ENCODE measurements at places on chromosomes 5 and 9.

DNA sequence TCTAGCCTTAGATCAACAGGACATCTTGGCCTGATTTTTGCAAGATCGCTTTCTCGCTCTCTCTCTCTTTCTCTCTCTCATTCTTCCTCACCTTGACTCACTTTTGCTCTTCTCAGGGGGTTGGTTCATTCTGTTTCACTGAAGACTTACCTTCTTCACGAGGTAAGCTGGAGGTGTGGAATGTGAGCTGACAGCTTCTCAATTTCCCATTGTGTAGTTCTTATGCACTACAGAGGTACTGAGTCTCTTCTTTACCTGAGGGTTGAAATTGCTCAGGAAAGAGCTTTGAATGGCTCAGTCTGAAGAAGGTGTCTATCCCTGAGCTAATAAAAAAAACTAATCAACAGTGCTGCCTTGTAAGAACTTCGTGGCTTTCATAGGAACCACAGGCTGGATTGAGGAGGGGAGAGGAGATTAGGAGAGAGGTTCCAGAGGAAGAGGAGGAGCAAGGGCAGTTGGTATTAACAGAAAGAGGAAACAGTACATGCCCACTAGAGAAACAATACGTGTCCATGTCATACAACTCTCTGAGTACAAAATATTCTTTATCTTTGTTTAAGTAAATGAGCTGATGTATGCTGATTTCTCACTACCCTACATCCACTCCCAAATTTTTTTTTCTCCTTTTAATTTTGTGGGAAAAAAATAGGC, 192.2 kb downstream of the TMEM167A start:
- peak; percentile 36 for DNase-seq

DNA sequence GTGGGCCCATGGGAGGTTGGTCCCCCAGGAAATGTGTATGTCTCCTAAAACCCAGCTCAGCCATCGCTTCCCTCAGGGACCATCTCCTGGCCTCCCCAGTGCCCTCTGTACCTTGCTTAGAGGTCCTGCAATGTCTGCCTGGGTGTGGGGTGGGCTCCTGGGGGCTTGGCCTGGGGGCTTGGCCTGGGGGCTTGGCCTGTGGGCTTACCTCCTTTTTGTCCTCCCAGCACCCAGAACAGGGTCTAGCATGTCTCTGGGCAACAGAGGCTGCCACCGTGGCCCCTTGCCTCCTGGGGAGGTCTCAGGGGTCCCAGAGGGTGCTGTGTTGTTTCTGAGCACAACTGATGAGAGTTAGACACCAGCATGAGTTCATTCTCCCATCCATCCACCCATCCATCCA, 10.7 kb upstream of the VAV2 start:
- DNase-seq = no peak

- no peak for DNase-seq
Observed at GRCh38 chr9:86842573-86842972, 104.7 kb downstream of the GAS1 start.

GRCh38 chr5:64767959-64768357, 533 bp downstream of the SREK1IP1 start:
- peak; percentile 48 for DNase-seq

GRCh38 chr9:18331808-18332209, 142.1 kb upstream of the ADAMTSL1 start:
- no peak for DNase-seq

DNA sequence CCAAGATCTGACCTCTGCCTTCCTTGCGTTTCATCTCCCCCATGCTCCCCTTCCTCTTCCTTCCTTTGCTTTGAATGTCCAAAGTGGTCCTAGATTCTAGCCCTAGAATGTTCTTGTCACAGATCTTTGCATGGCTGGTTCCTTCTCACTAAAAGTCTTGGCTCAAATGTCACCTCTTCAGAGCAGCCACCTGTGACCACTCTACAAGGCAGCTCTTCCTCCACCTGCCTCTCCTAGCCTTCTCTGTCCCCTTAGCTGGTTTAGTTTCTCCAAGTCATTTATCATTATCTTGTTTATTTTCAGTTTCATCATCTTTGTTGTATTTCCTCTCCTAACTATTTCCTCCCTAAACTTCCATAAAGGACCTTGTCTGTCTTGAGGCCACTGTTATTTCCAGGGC, 7.1 kb upstream of the OCLN start:
- DNase-seq = no peak

- peak; percentile 88 for DNase-seq
Observed at GRCh38 chr5:142017832-142018427, 5.1 kb upstream of the GNPDA1 start.

GRCh38 chr5:59040804-59041201, 457.9 kb downstream of the RAB3C start:
- no peak for DNase-seq

- DNase-seq = no peak
Observed at GRCh38 chr5:103208460-103208859, 50.1 kb upstream of the MACIR start.

- DNase-seq = no peak
Observed at GRCh38 chr9:132590318-132591182, 8.1 kb downstream of the BARHL1 start.

DNA sequence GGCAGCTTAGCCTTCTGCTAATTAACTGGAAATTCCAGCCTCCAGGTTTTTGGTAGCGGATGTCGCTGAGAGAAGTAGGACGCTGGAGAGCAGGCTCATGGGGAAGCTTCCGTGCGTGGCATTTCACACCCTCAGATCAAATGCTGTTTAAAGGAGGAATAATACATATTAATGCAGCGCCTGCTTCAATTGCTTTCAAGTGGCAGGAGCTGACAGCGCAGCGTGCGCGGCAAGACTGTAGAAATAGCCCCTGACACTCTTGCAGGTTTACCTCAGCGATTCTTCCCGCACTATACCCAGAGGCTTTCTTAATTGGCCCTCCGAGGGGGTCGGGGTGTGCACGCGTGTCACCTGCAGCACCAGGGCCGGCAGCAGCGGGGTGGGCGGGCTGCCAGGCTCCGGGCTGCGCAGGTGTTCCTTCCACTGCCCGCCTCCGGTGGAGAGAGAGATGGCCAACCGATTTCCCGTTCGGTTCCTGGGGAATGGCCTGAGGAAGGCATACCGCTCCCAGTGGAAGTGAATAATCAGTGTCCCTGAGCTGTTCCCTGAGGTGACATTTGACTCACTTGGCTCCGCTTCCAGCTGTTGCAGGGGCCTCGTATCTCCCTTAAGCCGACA, 427.9 kb downstream of the KCTD16 start:
- DNase-seq = no peak

- DNase-seq = no peak
Observed at GRCh38 chr5:61082516-61083280, 79.6 kb downstream of the SMIM15 start.

- DNase-seq = no peak
Observed at GRCh38 chr5:13941468-13941867, 3.0 kb downstream of the DNAH5 start.

DNA sequence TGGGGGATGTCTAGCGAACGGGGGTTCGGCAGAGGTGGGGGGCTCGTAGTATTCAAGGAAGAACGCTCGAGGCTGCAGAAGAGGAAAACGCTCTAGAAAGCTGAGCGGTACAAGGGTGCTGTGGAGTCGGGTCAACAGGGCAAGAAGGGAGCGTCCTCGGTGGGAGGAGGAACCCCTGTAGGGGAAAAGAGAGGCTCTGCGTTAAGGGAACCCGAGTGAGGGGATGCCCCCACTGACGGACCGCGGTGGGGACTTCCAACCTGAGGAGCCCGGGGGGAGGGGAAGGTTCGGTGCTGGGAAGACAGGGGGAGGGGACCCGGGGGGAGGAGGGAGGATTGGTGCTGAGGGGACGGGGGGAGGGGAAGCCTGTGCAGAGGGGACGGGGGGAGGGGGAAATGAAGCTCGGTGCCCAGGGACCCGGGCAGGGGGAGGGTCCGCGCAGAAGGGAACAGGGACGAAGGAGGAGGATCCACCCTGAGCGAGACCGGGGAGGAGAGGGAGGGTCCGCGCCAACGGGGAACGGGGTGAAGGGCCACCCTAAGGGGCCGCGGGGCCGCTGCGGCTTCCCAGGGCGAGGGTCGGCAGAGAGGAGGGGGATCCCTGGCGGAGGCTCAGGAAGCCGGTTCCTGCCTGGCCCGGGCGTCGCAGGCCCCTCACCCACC, 621 bp downstream of the NR6A1 start:
- peak; percentile 59 for DNase-seq

GRCh38 chr5:127396490-127397155, 106.0 kb downstream of the MEGF10 start:
- no peak for DNase-seq

GRCh38 chr9:113425072-113425471, 14.5 kb downstream of the C9orf43 start:
- peak; percentile 25 for DNase-seq

GRCh38 chr9:90469865-90470387, 172.7 kb downstream of the DIRAS2 start:
- DNase-seq = no peak

Measured in hematopoietic multipotent progenitor cell treated with erythropoietin and hydrocortisone succinate and interleukin-3 and kit ligand, for 4 days (in vitro differentiated cells).